ENCODE measurements at places on chromosomes 1 and 21.

- peak; percentile 16 for DNase-seq
These were observed 85.0 kb downstream of the NKAIN1 start for GRCh38 chr1:31154632-31155215.

- no peak for DNase-seq
These were observed 21.1 kb upstream of the TBX19 start for GRCh38 chr1:168259567-168259966.

DNA sequence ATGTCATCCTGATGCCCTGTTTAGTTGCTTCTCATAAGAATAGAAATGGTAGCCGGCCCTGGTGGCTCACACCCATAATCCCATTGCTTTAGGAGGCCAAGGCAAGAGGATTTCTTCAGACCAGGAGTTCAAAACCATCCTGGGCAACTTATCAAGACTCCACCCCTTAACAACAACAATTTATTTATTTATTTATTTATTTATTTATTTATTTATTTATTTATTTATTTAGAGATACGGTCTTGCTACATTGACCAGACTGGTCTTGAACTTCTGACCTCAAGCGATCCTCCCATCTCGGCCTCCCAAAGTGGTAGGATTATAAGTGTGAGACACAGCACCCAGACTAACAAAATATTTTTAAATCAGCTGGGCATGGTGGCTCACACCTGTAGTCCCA lies 4.0 kb downstream of the MT1HL1 start:
- DNase-seq = no peak

DNA sequence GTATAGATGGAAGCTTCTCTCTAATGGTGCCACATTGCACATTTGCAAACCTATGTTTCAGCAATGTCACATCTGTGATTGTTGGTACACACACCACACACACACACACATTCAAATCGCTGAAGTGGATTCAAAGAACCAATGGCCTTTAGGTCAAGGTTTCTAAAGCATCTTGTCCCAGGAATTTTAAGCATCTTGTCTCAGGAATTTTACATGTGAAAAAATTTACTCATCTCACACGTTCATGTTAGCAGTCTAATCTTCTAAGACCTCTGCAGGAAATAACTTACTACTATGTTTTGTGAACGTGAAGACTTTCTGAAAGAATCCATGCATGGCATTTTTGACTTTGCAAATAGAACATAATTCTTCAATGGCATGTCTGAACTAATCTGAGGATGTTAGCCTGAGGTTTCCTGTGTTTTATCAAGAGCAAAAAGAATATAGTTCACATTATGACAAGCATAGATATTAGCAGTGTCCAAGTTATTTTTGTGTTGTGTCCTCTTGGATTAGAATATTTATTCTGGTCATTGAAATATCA lies 125.1 kb downstream of the CYYR1 start:
- no peak for DNase-seq

DNA sequence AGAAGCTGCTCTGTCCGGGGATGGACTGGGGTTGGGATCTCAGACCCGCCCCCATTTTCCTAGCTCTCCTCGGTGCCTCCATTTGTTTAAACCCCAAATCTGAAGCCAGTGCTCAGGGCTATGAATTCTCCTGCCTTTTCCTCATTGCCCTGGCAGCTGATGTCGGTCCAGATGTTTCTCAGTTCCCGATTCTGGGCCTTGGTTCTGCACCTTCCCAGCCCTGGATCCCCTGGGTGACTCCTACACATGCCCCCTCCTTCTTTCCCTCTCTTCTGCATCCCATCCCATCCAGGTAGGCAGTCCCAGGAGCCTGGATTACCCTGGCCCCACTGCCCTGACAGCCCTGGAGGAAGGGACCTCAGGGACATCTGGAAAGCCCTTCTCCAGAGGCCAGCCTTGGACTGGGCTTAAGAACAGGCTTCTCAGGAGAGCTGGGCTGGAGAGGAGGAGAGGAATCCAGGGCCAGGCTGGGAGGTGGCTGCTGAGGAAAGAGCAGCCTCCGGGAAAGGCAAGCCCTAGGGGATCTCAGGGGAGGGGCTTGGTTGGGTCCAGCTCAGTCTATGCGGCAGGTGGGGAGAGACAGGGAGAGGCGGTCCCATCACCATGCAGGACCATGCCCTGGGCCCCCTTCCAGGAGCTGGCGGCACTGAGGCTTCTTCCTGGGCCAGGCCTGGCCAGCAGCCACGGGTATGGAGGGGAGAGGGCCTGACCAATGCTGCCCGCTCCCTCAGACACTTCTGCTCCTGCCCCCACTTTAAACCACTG lies 6.8 kb upstream of the EPS8L3 start:
- DNase-seq = peak; percentile 81
